Esophagus mucosa (tissue), 1 donor: ENCODE measurements at places on chromosomes 4 and X. TPM values are rescaled to one million over a fixed set of nuclear protein-coding genes. Genes with fewer than 3 reads are reported as not detected.

DNA sequence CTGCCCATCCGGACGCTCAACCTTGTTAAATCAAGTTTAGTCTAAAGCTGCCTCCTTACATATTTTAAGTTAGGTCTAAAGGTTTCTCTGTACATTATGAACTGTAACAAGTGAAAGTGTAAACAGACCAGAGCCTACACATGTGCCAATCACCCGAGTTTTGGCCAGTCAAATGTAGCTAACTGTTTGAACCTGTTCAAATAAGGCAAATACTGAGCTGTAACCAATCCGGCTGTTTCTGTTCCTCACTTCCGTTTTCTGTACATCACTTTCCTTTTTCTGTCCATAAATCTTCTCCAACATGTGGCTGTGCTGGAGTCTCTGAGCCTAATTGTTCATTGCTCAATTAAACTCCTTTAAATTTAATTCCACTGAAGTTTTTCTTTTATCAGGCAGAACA, 113.3 kb upstream of the SHISA3 start:
- ATAC-seq = no peak

- no peak for ATAC-seq
Measured at GRCh38 chrX:68648960-68649359, 1.5 kb downstream of the STARD8 start.

- ATAC-seq = no peak
Measured at GRCh38 chr4:184284336-184284690, 66.6 kb upstream of the ENPP6 start.

- ATAC-seq = no peak
Measured at GRCh38 chr4:61273233-61273632, 73.1 kb downstream of the ADGRL3 start.

Gene HMGN5
- total RNA-seq = 3.7 TPM

Gene PROM1
- 5.2 TPM for total RNA-seq

GRCh38 chr4:82777857-82778525, 20.6 kb downstream of the SCD5 start:
- no peak for ATAC-seq

DNA sequence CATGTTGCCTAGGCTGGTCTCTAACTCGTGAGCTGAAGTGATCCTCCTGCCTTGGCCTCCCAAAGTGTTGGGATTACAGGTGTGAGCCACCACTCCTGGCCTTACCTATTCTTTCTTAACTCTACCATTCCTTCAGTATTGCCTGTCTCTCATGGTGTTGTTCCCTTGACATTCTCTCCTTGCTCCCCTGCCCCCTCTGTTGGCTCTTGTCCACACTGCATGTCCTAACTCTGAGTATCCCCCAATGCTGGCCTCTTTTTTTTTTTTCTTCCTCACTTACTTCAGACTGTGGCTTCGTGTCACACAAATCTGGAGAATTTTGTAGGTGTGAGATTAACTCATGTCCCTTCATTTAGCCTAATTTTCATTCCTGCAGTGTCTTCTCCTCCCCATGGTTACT, 22.9 kb upstream of the FRMPD4 start:
- ATAC-seq = no peak

- peak; percentile 71 for ATAC-seq
Measured at GRCh38 chrX:118807151-118808017, 16.2 kb upstream of the ZCCHC12 start.

DNA sequence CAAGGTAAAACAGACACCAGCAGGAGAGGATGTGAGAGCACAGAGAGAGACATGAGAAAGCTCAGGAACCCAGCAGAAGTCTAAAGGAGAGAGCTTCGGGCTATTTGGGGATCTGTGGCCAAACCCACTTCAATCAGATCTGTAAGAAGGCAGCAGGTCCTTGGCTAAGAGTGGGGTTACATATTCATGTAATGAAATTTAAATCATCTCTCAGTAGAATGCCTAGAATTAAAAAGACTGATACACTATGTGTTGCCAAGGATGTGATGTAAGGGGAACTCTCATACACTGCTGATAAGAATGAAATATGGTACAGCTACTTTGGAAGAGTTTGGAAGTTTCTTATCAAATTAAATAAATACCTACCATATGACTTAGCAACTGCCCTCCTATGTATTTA, 35.8 kb downstream of the PDE5A start:
- ATAC-seq = no peak

DNA sequence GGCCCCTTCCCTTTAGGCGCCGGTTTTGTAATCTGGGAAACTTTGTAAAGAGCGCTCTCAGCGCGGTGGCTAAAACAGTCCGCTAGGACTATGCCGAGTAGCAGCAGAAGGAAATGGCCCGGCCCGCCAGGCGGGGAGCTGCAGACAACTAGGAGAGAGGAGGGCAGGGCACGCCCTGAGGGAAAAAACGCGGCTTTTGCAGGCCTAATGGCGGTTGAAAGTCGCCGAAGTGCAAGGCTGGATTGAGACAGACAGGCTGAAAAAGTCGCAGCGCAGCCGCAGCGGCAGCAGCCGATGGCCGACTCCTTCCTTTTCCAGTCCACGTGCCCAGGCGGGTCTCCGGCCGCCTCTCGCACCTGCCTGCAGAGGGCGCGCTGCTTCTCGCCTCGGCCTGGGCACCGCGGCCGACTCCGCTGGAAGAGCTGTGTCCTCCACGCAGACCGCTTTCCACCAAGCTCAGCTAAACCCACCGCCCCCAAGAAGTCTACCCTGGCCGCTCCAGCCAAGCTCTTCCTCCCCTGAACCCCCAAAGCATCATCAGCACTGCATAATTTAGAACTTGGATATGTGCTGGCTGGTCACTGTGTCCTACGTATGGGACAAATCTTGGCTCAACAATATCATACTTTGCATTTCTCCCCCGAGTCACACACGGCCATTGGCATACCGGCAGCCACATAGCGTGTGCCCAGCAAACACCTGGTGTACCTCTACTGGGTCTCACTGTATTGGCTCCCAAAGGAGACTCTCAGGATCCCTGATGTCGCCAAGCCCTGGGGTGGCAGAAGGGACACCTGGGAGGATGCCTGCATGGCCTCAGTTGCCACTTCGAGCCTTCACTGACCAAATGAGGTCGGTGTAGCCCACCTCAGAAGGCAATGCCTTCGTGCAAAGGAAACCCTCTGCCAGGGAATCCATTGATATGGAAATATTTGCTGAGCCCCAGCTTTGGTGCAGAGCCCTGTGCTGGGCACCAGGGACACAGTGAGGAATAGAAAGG, 14.5 kb downstream of the SLC25A5 start:
- peak; percentile 67 for ATAC-seq

Gene TNMD
- total RNA-seq = not detected

DNA sequence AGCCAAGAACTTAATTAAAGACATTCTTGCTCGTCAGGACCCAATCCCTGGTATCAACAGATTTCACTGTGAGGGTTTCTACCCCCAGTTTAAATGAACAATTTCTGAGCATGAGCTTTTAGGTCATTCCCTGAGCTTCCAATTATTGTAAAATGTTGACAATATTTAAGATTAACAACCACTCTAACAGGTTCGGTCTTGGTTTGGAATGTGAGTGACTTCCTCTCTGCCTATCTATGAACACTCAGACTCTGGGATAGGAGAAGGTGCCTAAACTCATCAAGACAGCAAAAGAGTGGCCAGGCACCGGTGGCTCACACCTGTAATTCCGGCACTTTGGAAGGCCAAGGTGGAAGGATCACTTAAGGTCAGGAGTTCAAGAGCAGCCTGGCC, 82.9 kb upstream of the TMEM150C start:
- ATAC-seq = no peak

DNA sequence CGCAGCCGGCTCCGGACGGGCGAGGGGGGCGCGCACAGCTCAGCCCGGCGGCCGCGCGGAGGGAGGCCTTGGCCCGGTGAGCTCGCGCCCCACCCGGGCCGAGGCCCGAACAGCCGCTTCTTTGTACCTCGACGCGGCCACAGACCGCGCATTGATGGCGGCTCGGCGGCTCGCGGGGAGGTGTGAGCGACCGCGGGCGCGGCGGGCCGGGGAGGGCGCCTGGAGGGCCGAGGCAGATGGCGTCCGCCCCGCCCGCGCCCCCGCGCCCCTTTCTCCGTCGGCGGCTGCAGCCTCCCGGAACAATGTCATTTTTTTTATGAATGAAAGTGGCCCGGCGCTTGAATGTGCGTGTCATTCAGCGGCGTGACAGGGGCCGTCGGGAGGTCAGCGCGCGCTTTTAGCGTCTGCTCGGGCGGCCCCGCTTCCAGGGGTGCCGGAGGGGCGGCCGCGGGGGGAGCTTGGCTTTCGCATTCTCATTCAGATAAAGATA, 1.8 kb downstream of the FGFR3 start:
- ATAC-seq = no peak

Gene CSAG1
- total RNA-seq = not detected

DNA sequence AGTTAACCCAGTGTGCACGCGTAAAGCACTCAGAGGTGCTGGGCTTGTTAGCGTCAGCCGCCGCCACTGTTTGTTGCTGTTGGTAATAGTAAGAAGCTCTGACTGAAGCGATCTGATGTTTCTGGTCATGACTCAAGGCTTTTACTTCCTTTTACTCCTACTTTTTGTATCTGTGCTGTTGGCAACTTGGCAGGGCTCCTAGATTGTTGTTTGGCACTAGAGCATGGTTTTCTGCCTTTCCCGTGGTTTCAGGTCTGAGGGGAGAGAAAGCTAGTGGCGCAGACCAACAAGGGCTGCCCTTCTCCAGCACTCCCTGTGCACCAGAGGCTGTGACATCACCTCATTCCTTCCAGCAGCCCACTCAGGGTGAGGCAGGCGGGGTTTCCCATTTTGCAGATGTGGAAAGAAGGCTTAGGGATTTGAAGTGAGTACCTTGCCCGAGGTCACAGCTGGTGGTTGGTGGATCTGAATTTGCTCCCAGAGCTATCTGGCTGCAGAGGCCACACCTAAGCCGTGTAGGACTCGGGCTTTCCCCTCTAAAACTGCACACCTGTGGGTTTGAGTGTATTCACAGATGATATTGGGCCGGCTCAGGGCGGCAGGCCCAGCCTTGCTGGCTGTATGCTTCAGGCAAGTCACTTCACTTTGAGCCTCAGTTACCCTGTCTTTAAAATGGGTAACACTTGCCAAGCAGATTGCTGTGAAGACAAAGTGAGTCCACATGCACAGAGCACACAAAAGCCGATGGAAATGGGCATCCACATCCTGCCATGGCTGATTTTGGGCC, 51.2 kb upstream of the TADA2B start:
- ATAC-seq = peak; percentile 70

Gene GPR50
- not detected for total RNA-seq

DNA sequence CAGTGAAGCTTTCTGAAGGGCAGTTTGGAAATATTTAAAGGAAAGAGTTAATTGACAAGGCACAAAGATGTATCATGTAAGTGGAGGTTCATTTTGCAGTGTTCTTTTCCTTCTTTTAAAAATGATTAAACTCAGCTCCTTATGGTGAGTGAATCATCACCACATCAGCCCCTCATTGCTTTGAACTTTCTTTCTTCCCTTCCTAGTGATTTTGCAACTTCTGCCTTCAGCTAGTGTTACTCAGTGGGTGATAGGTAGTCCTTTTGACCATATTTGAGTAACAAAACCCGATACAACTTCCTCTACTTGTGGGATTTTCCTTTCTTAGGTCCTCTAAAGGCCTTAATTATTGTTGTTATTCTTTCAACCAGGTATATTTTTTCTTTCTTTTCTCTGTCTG, 8.2 kb downstream of the ZCCHC4 start:
- ATAC-seq = no peak

Gene BEX3
- 46.9 TPM for total RNA-seq

DNA sequence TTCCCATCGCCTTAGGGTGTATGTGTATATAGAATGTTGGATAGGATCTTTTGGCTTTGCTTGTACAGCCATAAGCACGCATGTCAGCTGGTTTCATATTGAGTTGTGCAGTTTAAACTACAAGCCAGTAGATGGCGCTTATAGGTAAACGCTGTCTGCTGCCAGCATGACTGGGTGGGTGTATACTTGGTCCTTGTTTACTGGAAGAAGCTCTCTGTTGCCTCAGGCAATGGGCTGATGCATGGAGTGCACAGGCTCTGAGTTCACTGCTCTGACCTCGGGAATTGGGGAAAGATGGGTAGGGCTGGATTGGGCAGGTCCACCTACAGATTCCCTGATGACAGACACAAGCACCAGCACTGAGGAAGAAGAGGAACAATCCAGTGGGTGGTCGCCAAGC, 831.5 kb downstream of the STIM2 start:
- ATAC-seq = peak; percentile 28

Gene CITED1
- not detected for total RNA-seq

GRCh38 chr4:87962398-87963146, 12.9 kb upstream of the SPP1 start:
- ATAC-seq = no peak

- no peak for ATAC-seq
Measured at GRCh38 chr4:8836664-8837171, 34.9 kb downstream of the HMX1 start.

Gene DGAT2L6
- not detected for total RNA-seq

GRCh38 chr4:142248946-142249345, 597.2 kb downstream of the INPP4B start:
- no peak for ATAC-seq

DNA sequence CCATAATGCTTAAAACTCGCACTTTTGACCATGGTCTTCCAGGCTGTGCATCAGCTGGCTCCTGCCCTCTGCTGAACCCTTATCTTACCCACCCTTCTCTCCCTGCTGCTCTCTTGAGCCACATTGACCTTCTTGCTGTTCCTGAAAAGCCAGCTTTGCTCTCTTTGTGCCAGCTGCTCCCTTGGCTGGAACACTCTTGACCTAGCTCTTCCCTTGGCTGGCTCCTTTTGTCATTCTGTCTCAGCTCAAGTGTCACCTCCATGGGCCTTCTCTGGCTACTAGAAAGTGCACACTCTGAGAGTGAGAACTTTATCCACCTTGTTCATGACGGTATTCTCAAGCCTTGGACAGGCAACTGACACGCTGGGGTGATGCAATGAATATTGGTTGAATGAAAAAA, 112.1 kb downstream of the MGST2 start:
- no peak for ATAC-seq

Gene STPG2
- 0.20 TPM for total RNA-seq

Gene GPRASP3
- total RNA-seq = 1.8 TPM

GRCh38 chrX:150966742-150967141, 16.4 kb upstream of the HMGB3 start:
- ATAC-seq = no peak

- ATAC-seq = no peak
Measured at GRCh38 chr4:83454686-83455085, 937 bp downstream of the HELQ start.

Gene PPBP
- total RNA-seq = 1.0 TPM

Gene MAGEA8
- total RNA-seq = not detected

GRCh38 chr4:17997129-17997528, 24.4 kb downstream of the LCORL start:
- ATAC-seq = peak; percentile 59

Gene MAGEB10
- total RNA-seq = not detected

- ATAC-seq = no peak
Measured at GRCh38 chrX:21176921-21177571, 197.2 kb upstream of the CNKSR2 start.

Gene SLC25A53
- total RNA-seq = 2.1 TPM

Gene POF1B
- total RNA-seq = 30.9 TPM

DNA sequence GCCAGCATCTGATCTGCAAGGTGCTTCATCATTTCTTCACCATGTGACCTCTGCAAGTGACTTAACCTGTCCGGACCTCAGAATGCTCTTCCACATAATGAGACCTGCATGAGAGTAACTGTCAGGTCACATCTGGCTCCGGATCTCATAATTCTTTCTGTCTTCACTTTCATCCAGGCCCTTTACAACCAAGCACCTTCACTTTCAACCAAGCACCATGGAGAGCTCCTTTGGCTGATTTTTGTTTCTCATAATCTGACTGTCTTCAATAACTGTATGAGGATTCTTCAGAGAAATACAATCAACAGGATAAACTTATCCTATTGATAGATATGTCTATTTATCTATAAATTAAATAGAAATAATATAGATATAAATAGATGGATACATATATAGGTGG, 148.1 kb downstream of the VCX3A start:
- no peak for ATAC-seq

- ATAC-seq = no peak
Measured at GRCh38 chr4:186831574-186831973, 107.9 kb upstream of the FAT1 start.

Gene CDX4
- total RNA-seq = not detected
